ENCODE measurements at places on chromosomes 3 and 15.

- no peak for DNase-seq
Measured at GRCh38 chr15:72564091-72564490, 90.0 kb downstream of the ARIH1 start.

DNA sequence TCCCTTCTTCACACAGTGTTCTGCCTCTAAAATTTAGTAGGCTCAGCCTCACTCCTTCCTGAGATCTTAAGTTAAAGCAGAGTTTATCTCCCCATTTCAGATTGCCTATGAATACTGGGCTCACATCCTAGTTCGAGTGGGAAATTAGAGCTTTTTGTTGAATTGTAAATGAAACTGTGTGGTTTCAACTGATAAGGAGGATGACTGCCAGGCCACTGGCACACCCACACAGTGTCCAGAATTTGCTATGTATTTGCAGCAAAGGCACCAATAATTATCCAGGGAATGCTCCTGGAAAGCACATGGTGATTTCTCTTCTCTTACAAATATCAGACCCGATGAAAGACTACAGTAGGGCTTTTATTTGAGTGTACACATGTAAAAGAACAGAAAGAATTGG is 308.1 kb upstream of the COL8A1 start:
- no peak for DNase-seq

- DNase-seq = no peak
Measured at GRCh38 chr15:64596701-64597476, 136.5 kb downstream of the ZNF609 start.

- DNase-seq = no peak
Measured at GRCh38 chr3:57135964-57136719, 29.0 kb downstream of the IL17RD start.

Measured in activated T-helper 9 cell treated with anti-CD3 and anti-CD28 coated beads, Interleukin-2, amount 50 U/mL, for 16 hours (primary cell).